ENCODE measurements at places on chromosomes 5 and 9.

- no peak for DNase-seq
Observed at GRCh38 chr5:38541174-38541725, 15.2 kb downstream of the LIFR start.

- no peak for DNase-seq
Observed at GRCh38 chr5:134845335-134845851, 375 bp upstream of the C5orf24 start.

DNA sequence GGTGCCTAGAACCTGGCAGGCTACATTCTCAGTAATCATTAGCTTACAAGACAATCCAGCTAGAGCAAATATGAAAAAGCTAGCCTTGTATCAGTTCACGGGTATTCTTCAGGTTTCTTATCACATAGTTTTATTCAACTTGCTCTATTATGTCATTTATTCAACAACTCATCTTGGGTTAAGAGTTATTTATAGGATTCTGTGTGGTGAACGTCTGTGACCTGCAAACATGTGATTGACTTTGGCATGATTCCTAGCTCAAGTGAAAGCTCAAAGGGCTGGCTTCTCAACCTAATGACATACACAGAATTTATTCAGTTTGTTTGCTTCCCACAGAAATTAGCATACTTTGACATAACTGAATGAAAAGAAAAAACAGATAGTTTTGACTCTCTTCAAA is 173.1 kb downstream of the PLPPR1 start:
- DNase-seq: no peak

GRCh38 chr5:34603378-34603777 is 52.8 kb upstream of the RAI14 start:
- no peak for DNase-seq

GRCh38 chr5:124902097-124902821 is 155.8 kb upstream of the ZNF608 start:
- peak; percentile 79 for DNase-seq

- no peak for DNase-seq
Observed at GRCh38 chr9:4106760-4107143, 193.1 kb downstream of the GLIS3 start.

DNA sequence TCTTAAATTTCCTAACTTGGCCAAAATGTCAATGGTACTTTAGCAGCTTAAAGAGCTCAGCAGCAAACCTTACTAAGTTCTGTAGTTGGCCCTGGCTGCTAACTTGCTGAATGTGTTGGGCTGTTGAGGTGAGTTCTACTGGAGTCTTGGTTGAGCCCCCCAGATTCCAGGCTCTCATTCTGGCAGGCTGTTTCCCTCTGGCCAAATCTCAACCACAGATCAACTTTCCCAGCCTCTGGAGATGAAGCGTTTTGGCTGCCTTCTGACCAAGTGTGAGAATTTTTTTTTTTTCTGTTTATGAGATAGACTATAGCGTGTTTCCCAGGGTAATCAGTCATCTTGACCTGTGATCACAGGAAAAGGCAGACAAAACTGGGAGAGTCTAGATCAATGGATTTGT is 343.7 kb downstream of the EBF1 start:
- DNase-seq: no peak

GRCh38 chr9:14909961-14910805 is at the start of gene FREM1:
Gene FREM1 (minus strand): TSS chr9:14910428. CDS start chr9:14868977, 41,451 bp downstream.
- no peak for DNase-seq

DNA sequence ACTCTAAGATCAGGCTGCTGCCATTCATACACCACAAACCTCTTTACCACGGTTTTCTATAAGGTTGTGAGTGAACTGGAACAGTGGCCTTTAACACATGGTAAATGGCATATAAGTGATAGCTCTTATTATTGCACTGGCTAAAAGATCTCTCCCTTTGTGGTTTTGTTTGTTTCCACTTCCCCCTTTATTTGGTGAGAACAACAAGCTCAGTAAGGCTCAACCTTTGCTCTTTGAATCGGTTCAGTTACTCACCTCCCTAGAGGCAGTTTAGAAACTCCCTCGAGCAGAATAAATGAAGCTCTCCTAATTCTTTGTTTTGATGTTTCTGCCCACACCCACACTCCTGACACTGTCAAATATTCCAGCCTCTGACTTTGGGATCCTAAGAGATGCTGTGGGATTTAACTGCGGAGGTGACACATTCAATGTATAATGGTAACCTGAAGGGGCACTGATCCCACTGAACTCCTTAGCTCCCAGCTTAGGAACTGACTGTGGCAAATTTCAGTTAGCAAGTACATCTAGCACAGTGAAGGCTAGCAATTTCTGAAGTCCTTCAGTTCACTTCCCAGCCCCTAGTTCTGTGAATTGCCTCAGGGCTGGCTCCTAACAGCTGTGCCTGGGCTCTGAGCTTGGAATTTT is 22.5 kb upstream of the RAD23B start:
- no peak for DNase-seq

DNA sequence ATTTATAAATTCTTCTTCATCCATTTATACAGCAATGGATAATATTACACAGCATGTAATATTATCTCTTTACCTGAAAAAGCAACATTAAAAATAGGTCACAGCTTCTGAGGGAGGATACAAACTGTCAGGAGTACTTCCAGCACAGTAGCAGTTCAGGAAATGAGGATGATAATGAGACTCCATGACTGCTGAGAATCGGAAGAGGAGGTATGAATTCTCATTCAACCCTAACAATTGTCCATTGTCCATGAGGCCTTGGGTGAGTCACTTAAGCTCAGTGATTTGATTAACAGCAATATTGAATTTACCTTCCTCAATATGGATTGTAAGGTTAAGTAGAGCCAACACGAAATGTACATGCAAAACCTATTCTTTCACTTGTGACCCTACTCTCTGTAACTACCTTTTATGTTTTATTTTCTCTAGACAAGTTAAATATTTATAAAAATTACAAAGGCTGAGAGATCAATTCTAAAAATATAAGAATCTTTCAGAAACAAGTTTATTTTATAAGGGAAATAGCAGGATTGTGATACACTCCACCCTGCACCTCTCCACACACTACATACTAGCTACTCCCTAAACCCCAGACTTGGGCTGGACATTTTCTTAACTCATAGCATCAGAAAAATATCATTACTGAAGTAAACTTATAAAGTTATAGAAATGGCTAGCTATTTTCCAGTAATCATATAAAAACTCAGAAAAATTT is 159.1 kb upstream of the ACOT12 start:
- no peak for DNase-seq

GRCh38 chr9:77848897-77849296 is 182.7 kb downstream of the GNAQ start:
- DNase-seq: peak; percentile 85

GRCh38 chr5:33608344-33609041 is 167.7 kb downstream of the TARS1 start:
- no peak for DNase-seq

DNA sequence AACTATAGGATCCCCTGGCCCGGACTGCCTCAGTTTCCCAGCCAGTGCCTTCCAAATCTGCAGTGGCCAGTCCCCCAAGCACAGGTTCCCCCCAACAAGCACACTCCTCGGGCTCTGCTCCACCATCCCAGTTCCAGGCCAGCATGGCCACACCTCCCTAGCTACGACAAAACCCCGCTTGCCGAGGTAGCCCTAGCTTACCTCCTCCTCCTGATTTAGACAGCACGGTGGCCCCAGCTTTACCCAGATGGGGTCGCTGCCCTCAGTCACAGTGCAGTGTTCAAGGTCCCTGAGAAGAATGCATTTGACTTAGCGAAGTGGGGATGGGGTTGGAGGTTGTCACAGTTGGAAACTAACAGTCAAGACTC is 40.8 kb upstream of the GARNL3 start:
- no peak for DNase-seq

GRCh38 chr9:117936185-117937130 is 232.3 kb downstream of the TLR4 start:
- DNase-seq: no peak

- no peak for DNase-seq
Observed at GRCh38 chr5:10910261-10910660, 149.2 kb upstream of the DAP start.

- DNase-seq: peak; percentile 1
Observed at GRCh38 chr5:73327908-73328455, 120.6 kb downstream of the FOXD1 start.

GRCh38 chr5:134143944-134144941 is 29.8 kb downstream of the TCF7 start:
- DNase-seq: no peak

DNA sequence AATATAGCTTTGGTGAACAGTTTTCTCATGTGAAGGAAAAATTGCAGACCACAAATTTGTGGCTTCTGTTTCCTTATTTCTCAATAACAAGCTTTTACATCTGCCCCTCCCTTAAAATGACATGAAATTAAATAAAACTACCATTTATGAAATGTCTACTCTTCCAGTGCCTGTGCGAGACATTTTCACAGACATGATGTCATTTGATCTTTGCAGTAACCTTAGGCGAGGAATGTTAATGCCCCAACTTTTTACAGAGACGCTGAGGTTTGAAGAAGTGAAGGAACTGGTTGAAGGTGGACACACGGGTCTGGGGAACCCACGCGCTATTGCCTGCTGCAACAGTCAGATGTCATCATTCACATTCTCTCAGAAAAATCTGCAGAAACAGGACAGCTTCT is 61.5 kb downstream of the OSTF1 start:
- DNase-seq: peak; percentile 79

DNA sequence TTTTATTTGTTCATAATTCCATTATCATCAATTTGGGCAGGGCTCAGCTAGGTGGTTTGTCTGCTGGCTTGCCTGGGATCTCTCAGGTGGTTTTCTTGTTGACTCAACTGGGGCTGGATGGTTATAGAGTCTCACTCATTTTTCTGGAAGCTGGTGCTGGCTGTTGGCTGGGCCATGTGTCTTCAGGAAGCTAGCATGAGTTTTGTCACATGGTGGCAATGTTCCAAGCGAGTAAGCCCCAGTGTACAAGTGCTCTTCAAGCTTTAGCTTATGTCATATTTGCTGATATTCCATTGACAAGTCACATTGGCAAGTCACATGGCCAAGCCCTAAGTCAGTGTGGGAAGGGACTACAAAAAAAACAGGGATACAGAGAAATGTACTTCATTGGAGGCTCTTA is 2.3 kb upstream of the RASEF start:
- no peak for DNase-seq

DNA sequence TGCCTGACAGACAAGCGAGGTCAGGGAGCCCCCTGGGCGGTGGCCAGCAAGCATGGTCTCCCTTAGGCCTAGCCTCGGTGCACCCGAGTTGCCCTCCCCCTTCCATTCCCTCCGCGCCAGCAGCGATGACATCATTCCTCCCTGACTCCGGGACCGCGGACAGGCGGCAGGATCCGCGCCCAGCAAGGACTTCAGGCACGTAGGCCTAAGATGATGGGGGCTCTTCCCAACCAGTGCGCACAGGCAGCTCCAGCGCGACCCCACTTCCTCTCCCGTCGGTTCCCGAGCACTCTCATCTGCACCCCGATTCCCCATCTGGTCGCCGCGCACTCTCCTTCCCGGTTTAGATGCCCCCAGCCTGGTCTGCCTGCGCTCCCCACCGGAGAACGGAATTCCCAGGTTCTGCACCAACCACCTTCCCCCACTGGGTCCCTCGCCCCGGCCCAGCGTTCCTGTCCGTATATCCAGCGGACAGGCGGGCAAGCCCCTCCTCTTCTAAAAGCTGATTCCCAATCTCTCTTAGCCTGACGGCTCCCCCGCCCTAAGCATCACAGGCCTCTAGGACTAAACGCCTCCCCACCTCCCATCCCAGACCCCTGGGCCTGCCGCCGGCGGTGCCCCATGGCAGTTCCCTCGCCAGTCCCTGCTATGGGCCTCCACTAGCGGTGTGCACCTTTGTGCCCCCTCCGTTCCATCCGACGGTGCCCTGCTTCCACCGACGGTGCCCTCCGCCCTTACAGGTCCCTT is 931 bp downstream of the FAM219A start:
- no peak for DNase-seq

DNA sequence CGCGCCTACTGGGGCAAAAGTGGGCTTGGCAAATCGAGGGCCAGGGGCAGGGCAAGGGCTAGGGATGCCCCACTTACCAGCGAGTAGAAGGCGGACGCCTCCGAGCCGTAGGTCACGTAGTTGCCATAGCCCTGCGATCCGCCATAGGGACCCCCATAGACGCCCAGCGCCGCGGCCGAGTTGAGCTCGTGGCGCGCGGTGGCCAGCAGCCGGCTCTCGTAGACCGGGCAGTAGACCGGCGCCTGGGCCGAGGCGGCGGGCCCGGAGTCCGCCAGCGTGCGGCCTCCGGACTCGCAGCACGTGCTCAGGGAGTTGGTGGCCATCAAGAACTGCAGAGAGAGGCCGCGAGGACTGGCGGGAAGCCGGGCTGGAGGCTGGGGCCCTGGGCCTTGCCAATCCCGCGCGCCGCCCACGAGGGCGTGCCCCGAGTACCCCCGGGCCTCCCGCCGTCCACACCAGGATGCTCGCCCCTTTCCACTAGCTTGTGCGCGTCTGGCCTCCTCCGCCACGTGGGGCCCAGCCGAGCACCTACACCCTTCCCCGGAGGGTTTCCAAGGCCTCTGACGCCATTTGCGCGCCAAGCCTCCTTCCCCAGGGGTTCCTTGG is 891 bp downstream of the IRX4 start:
- DNase-seq: no peak

- no peak for DNase-seq
Observed at GRCh38 chr5:141805874-141806595, 72.2 kb downstream of the PCDH1 start.

- peak; percentile 40 for DNase-seq
Observed at GRCh38 chr5:141685591-141685990, 3.6 kb upstream of the ARAP3 start.

GRCh38 chr5:171965745-171966144 is 40.7 kb downstream of the FBXW11 start:
- DNase-seq: peak; percentile 61

- DNase-seq: no peak
Observed at GRCh38 chr5:143920772-143921171, 108.8 kb downstream of the HMHB1 start.

DNA sequence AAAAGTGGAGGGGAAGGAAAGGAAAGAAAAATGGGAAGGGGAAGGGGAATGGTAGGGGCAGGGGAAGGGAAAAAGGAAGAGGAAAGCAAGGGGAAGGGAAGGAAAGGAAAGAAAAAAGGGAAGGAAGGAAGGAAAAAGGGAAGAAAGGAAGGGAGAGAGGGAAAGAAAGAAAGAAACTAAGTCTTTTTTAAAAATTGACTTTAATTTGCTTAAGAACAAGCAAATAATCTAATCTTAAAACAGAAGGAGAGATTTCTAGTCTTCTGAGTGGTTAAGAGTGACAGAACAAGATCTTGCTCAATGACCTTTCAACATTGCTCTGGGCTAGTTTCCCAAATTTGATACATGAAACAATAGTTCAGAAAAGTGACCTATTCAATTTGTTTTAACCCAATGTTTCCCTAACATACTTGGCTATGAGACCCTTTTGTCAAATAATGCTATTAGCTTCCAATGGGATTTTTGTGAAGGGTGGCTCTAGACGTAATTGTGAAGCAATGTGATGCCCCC is 33.4 kb upstream of the GLIS3 start:
- DNase-seq: no peak

GRCh38 chr5:83654427-83654994 is 66.1 kb downstream of the HAPLN1 start:
- DNase-seq: no peak

- DNase-seq: no peak
Observed at GRCh38 chr9:122767817-122768216, 20.9 kb upstream of the OR5C1 start.

Data from inflammatory macrophage (primary cell).